Stimulated activated CD8-positive, alpha-beta memory T cell treated with anti-CD3 and anti-CD28 coated beads, Interleukin-7, amount 100 ng/mL, for 24 hours (primary cell): ENCODE measurements at places on chromosomes 3 and 15.
A peak's percentile ranks its signal among the peaks of the same experiment; 100 is the strongest.

GRCh38 chr15:71115567-71116351, 488 bp downstream of the THSD4 start:
- DNase-seq = no peak

DNA sequence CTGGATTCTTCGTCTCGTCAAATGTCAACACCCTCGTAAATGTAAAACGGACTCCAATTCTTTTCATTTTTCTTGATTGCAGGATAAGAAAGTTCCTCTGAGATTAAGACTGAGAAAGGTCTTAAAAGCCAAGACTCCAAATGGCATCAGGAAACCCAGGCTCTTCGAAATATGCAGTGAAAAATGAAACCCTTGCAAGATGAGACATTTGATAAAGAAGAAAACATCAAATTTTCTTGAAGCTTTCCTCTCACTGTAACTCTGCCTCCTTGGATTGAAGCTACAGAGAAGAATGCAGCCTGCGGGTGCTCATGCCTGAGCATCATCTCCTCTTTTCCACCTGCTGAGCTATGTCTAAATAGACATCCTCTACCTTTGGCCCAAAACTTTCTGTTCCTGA, 342.4 kb upstream of the THBS1 start:
- no peak for DNase-seq

DNA sequence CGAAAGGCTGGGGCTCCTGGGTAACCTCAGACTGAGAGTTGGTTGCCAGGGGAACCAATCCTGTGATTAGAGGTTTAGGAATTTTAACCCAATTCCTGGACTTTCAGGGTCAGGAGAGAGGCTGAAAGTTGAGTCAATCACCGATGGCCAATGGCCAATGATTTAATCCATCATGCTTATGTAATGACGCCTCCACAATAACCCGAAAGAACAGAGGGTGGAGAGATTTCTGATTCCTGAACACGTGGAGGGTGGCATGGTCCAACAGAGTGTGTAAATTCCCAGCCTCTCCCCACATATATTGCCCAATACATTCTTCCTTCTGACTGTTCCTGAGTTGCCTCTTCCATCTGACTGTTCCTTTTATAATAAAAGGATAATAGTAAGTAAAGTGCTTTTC, 137.2 kb upstream of the CBLB start:
- no peak for DNase-seq

DNA sequence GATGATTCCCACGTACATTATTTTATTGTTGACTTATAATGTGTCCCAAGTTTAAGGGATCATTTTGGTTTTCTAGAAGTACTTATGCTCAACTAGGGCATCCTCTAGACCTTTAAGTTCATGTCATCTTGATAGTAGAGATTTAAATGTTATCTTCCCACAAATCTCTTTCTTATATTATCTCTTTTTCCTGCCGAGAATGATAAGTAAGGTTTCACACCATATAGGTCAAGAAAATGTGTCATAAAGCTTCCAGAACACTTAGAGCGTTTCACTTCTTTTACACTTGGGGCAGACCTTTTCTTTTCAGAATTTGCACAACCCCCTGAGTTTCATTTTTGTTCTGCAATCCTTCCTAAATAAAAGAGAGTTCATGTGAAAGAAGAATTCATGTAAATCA, 142.0 kb upstream of the CBLB start:
- DNase-seq = no peak

- no peak for DNase-seq
These were observed 2.6 kb downstream of the ITIH4 start for GRCh38 chr3:52827866-52828376.

DNA sequence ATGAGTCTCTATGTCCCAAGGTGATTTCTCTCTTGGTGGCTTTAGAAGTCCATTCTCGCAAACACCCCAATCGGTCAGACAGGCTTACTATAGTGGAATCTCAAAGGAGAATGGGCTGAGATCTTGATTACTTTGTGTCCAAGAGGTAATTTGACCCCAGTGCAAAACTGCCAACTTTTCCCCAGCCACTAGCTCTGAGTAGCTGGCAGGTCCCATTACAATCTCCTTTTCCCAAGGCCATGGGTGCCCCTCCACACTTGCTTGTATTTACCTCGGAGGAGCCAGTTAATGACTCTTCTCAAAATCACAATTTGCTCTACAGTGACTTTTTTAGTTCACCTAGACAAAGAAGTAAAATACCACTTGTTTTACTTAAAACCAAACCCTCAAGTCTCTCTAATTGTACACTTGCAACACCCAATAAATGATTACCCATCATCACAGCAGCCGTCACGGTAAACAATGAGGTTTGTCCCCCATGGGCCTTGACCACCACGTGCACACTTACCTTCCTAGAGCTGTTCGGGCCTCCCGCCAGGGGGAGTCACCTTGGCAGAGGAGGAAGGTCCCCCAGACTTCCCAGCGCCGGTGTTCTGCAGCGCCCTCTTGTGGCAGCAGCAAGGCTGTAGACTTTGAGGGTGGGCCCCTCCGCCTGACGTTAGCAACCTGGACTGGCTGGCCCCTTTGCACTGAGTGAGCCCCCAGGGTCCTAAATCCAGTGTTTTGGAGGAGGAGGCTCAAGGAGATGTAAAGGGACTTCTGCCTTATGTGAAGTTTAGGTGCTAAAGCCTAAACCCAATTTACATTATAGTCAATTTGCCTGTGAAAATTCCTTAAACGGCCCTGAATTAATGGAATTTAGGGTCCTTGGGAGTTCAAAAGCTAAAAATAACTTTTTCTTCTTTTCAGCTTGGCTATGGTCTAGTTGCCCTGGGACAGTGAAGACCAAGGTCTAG, 18.7 kb upstream of the HDAC11 start:
- DNase-seq = peak; percentile 53

- DNase-seq = no peak
These were observed 29.6 kb upstream of the FNDC3B start for GRCh38 chr3:172009803-172010202.

GRCh38 chr15:55007561-55007960, 189.2 kb downstream of the RSL24D1 start:
- no peak for DNase-seq

DNA sequence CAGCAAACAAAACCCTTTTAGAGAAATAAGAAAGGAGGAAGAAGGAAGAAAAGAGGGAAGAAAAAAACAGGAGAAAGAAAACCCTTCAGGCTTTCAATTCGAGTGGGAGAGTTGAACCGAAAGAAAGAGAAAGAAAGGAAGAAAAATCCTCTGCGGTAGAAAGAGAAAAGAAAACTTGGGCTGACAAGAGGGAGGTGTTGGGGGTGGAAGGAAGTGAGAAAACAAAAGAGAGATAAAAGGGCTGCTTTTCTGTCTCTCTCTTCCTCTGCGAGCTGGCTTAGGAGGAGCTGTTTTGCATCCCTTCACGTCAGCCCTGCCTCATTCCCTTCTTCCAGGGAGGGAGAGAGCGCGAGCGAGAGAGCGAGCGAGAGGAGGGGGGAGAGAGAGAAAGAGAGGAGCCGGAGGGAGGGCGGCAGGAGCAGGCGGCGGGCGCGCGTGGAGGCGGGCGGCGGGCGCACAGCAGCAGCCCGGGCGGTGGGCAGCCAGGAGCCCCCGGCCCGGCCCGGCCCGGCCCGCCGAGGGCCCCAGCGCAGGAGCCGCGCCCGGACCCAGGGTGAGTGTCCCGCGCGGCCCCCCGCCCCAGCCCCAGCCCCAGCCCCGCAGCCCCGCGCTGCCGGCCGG, at the start of gene ZNF710:
ZNF710 (plus strand) TSS at position 263 of the 621 bp plus-strand sequence. CDS start 65,814 bp downstream, outside the sequence.
- no peak for DNase-seq

GRCh38 chr3:57948781-57949242, 59.4 kb upstream of the FLNB start:
- no peak for DNase-seq

DNA sequence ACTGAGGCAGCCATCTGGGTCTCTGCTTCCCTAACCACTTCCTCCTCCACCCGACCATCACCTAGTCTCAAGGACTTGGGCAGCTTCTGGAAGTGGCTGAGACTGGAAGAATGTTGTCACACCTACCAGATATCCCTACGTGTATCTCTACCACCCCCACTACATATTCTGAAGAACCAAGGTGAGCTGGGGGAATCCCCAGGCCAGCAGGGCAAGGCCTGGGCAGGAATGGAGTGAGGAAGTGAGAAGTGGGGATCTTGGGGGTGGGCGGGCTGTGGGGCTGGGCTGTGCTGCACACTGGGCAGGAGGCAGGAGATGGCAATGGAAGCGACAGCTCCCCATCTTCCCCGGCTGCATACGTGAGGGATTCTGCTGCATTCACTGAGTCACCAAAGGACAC, 17.5 kb upstream of the ALDH1A3 start:
- DNase-seq = no peak

GRCh38 chr15:33678176-33678575, 290.1 kb upstream of the CHRM5 start:
- no peak for DNase-seq

DNA sequence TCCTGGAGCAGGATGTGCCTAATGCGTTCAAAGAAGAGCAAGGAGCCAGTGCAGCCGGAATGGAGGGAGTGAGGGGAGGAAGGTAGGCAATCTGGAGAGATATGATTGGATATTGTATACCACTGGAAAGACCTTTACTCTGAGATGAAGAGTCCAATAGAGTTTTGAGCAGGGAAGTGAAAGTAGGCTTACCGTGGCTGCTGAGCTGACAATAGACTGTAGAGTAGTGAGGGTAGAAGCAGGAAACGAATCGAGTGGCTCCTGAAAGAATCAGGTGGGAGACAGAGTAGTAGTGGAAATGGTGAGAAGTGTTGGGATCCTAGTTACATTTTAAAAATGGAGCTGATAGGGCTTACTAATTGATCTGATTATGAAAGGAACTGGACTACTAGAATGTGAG, 51.8 kb upstream of the NUDT16 start:
- no peak for DNase-seq

GRCh38 chr3:128854475-128854874, 24.9 kb upstream of the ACAD9 start:
- DNase-seq = no peak

DNA sequence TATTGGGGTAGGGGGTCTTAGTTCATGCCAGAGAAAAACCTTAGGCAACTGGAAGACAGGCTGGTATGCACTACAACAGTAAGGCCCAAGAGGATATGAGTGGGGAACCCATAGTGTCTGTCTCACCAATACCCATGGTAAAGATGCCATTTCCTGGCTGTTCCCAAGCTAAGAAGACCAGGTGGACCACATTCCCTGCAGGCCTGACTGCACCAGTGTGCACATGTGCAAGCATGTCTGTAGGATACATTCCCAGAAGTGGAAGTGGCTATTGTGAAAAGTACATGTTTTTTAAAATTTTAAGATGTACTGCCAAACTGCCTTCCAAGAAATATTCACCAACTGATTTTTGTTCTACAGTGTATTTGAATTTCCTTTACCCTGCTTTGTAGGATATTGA, 207.3 kb upstream of the CTNNB1 start:
- DNase-seq = no peak

GRCh38 chr15:62826561-62826960, 216.0 kb upstream of the TPM1 start:
- no peak for DNase-seq

GRCh38 chr3:61828880-61829721, 267.7 kb downstream of the PTPRG start:
- no peak for DNase-seq

- no peak for DNase-seq
These were observed 204.1 kb upstream of the SUCLG2 start for GRCh38 chr3:67858492-67858891.

DNA sequence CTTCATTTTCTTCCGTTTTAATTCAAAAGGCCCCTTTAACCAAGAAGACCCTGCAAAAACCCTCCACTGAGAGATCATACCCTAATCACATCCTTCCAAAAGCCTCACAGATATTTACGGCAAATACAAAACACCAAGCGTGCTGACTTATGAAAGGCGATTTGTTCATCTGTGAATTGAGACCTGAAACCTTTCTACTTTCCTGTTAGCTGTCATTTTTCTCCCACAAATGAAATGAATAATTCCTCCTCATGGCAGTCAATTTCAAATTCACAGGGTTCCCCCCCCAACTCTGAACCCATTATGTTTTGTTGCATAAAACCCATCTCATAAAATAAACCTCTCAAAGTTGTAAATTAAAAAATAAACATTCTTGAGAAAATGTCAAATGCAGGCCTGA, 149.6 kb downstream of the PDZRN3 start:
- DNase-seq = no peak

GRCh38 chr3:56379723-56380287, 88.5 kb downstream of the ERC2 start:
- DNase-seq = no peak

- no peak for DNase-seq
These were observed 19.7 kb downstream of the GPR171 start for GRCh38 chr3:151183265-151183671.

GRCh38 chr3:169299889-169300288, 363.6 kb downstream of the MECOM start:
- DNase-seq = no peak

DNA sequence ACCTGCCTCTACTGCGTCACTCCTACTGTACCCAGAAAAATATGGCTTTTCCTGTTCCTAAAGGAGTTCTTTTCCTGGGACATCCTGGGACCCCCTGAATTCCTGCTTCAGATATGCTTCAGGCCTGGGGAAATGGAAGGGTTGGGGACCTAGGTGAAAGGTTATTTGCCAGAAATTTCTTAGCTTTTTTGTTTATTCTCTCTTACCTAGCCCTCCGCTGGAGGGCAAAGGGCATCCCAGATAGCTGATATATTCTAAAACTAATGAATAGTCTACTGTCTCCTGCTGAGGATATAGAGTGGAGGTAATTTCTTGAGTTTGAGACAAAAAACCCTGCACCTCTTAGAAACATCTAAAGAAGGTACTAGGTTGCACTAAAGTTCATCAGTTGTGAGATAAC, 3.6 kb upstream of the ZNF148 start:
- no peak for DNase-seq

- DNase-seq = no peak
These were observed 11.8 kb downstream of the SLC12A8 start for GRCh38 chr3:125200731-125201139.

DNA sequence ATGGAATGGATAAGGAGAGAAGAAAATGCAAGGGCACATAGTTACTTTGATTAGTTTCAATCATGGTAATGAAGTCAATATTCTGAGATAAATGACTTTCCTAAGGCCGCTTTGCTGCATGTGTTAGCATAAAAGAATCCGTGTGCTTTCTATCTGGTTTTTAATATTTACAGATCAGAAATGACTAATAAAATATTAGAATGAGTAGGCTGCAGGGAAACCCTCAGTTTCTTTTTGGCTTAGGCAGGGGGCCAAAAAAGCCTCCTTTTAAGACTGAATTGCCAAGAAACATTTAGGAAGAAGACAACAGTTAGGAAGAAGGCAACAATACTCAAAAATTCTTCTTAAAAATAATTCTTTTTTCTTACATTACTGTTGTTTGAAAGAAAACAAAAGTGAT, 11.6 kb downstream of the NEK11 start:
- DNase-seq = no peak

GRCh38 chr15:75926931-75927330, 23.3 kb downstream of the FBXO22 start:
- no peak for DNase-seq

GRCh38 chr3:159971311-159971710, 17.3 kb upstream of the IL12A start:
- DNase-seq = no peak

GRCh38 chr15:100633763-100634075, 31.3 kb downstream of the ASB7 start:
- DNase-seq = no peak
